ENCODE measurements at places on chromosomes 7 and 10.

- DNase-seq: peak; percentile 25
Measured at GRCh38 chr7:94395141-94396036, 694 bp downstream of the COL1A2 start.

GRCh38 chr10:17113346-17113745, 16.3 kb downstream of the CUBN start:
- no peak for DNase-seq

DNA sequence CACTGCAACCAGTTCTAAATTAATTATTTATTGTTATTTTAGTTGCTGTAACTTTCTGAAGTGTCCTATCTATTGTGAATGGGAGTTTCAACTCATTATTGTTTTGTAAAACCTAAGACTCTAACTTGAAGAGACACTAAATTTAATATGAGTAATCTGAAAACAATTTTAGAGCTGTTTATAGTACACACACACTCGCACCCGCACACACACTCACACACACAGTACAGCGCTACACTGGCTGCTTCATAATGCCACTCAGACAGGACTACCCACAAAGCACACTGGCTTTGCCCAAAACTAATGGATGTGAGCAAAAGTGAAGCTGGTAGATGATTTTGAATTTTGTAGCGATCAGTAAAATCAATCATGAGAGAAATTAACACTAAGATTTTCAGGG, 238.9 kb upstream of the ETV1 start:
- DNase-seq: no peak

- DNase-seq: no peak
Measured at GRCh38 chr10:2401459-2401858, 664.1 kb upstream of the ADARB2 start.

GRCh38 chr10:31678139-31678536, 250.5 kb downstream of the ARHGAP12 start:
- no peak for DNase-seq

DNA sequence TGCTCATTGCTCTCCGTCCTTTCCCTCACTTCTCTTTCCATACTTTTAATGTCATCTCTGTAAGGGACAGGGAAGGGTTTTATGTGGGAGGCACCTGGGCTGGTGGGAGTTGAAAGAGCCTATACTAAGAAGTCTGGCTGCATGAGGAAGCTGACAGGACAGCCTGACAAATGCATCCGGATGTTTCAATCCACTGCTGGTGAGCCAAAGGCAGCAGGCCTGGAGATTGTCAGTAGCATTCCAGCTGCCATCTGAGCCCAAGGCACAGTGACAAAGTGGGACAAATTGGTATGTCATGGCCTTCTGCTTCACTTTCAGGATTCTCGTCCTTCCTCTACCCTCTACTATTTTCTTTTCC, 218.4 kb downstream of the STK31 start:
- no peak for DNase-seq

Measured in activated CD4-positive, alpha-beta T cell treated with anti-CD3 and anti-CD28 coated beads for 48 hours (primary cell).